GM04504 (cell line): ENCODE measurements at places on chromosomes 3 and 15.
A peak's percentile ranks its signal among the peaks of the same experiment; 100 is the strongest.

DNA sequence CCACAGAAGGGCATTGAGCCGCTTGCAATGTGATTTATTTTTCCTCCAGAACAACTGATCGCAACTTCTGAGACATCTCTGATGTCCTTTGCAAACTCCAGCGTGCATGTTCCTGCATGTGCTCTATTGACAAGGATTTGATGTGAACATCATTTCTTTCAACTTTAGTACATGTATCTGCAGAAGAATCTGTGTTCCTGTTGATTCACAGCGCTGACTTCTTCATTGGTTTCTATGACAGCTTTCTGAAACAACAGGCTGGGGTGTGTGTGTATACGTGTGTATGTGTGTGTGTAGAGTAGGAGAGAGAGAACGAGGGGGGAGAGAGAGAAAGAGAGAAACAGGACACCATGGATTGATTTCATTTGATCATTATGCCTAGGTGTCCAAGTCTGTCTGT, 56.7 kb upstream of the CMTM8 start:
- no peak for DNase-seq

GRCh38 chr3:69454204-69454787, 68.4 kb upstream of the FRMD4B start:
- DNase-seq: no peak

GRCh38 chr15:85755942-85756341, 38.8 kb downstream of the KLHL25 start:
- no peak for DNase-seq

GRCh38 chr3:47112997-47113396, 50.9 kb downstream of the SETD2 start:
- no peak for DNase-seq

- DNase-seq: no peak
These were observed 200.1 kb downstream of the TLE3 start for GRCh38 chr15:69897471-69898237.

DNA sequence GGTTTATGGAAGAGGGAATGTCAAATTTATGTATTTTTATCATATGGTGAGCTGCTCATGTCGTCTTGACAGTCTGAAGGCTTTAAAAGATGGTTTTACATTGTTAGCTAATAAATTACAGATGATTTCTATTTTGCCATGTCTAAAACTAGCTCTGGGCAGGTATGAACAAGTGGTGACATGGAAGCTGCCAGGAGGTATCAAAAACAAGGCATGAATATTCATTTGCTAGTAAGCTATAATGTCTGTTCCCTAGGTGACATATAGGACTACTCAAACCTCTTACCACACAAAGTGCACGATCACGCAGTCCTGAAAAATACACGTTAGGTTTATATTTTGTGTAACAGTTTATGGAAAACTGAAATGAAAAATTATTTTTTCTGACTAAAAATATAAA, 34.8 kb downstream of the ST3GAL6 start:
- no peak for DNase-seq

- DNase-seq: no peak
These were observed 11.7 kb downstream of the SUCLG2 start for GRCh38 chr3:67642734-67643133.

DNA sequence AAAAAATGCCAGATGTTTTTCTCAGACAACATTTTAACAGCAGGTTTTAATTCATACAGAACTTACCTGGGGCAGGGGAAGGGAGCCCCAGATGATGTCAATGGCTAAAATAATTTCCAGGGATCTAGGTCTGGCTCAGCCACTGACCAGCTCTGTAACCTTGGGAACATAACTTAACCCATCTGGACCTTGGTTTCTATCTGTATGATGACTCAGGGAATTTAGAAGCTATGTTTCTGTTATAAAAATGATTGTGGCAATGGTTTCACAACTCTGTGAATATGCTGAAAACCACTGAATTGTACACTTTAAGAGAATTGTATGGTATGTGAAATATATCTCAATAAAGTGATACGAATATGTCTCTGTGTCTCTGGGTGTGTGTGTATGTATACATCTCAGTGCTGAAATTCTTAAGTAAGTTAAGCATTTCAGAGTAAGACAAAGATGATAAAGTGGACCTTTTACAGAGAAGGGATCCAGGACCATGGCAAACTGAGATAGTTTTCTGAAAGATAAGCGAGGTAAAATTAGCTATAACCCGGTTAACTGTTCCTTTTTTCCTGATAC, 2.9 kb downstream of the SH3GL3 start:
- peak; percentile 26 for DNase-seq

DNA sequence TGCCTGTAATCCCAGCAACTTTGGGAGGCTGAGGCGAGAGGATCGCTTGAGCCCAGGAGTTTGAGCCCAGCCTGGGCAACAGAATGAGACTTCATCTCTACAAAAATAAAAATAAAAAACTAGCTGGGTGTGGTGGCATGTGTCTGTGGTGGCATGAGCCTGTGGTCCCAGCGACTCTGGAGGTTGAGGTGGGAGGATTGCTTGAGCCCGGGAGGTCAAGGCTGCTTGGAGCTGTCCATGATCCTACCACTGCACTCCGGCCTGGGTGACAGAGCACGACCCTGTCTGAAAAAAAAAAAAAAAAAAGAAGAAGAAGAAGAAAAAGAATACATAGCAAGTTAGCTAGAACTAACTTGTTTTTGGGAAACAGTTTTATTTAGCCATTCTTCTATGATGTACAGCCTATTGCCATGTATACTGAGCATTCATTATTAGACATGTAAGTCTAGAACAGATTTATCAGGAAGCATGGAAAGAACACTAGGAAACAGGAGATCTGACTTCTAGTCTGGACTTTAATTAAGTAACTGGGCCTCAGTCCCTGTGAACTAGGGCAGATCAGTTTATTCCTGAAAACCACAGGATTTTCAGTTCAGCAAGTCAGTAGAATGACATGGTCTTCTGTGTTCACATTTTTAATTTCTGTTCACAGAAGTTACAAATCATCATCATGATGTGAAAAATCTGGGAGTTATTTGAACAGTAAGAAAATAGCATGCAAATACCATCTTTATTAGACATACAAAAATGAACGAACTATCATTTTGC, 65.5 kb downstream of the KAT2B start:
- peak; percentile 10 for DNase-seq

DNA sequence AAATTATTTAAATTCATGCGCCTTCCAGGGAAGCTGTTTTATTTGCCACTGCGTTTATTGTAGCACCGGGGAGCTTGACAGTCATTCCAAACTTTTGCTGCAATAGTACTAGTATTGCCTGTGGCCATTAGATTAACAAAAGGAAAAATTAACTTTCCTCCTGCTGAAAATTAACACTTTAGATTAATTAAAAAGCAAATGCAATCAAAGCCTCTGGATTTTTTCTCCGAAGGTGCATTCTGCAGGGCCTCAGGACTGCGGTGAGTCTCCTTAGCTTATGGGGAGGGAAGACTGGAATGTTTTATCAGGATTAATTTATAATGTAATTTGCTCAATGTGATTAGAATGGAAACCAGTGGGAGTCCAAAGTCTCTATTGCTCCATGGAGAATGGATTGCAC, 456.4 kb upstream of the CFAP20DC start:
- no peak for DNase-seq

- no peak for DNase-seq
These were observed 68.4 kb downstream of the MEGF11 start for GRCh38 chr15:66184936-66185790.

DNA sequence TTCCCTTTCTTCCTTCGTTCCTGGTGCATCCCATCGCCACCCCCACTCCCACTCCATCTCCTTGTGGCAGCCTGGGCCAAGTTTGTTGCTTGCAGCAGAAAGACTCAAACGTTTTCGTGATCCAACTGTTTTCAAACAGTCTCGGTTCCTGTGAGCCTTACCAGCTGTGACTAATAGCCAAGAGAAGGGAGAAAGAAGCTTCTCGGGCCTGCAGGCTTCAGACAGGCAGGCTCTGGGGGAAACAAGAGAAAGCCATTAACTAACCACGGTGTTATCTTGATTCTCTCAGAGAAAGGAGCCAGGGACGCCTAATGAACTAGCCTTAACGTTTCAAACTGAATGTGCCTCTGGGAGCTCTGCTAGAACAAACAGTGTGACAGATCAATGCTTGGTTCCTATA, 742.0 kb downstream of the NR2F2 start:
- no peak for DNase-seq

DNA sequence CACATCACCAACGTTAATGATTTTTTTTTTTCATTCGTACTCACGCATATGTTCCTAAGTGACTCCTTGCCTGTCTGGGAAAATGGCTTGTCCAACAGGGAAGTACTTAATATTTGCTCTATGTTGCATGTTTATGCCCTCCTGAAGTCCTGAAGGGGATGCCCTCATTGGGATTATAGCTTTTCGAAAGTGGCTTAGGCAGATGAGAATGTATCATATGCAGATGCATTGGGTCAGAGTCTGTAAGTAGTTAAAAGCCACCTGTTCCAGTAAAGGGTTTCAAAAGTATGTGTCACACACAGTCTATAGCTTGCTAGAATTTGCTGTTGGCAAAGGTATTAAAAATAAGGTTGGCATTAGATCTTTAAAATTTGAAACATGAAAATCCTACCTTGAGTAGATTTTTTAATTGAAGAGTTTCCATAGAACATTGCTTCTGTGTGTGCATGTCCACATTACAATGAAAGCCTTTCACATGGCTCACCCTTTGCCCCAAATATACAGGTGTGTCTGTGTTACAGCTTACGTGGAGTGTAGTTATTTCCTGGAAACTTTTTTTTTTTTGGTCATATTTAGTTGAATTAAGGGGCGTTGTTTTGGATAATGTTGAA, 2.1 kb downstream of the ABHD17C start:
- no peak for DNase-seq

GRCh38 chr3:60755094-60755493, 496.2 kb downstream of the FHIT start:
- no peak for DNase-seq
